ENCODE measurements at places on chromosomes 4 and X.

GRCh38 chr4:149961876-149962597 lies 116.2 kb upstream of the DCLK2 start:
- no peak for DNase-seq

- DNase-seq: no peak
Observed at GRCh38 chr4:42644897-42645296, 12.0 kb downstream of the ATP8A1 start.

GRCh38 chrX:151393514-151393913 lies 3.5 kb upstream of the VMA21 start:
- DNase-seq: peak; percentile 4

DNA sequence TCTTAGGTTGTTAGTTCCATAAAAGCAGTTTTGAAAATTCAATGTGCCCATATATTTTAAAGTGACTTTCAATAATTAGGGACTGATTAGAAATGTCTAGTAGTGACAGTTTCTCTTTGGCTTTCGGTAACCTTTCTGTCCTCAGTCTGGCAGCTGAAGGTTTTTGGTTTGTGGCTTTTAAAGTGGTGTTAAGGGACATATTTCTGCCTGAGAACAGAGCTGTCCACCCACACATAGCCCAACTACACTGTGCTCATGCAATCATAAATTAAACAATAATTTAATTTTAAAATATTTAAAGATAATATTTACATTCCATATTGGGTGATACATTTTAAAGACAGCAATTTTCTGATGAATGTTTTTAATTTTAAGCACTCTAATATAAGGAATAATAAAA lies 335.0 kb upstream of the TENM3 start:
- DNase-seq: no peak

GRCh38 chr4:61638591-61638990 lies 438.5 kb downstream of the ADGRL3 start:
- DNase-seq: no peak

DNA sequence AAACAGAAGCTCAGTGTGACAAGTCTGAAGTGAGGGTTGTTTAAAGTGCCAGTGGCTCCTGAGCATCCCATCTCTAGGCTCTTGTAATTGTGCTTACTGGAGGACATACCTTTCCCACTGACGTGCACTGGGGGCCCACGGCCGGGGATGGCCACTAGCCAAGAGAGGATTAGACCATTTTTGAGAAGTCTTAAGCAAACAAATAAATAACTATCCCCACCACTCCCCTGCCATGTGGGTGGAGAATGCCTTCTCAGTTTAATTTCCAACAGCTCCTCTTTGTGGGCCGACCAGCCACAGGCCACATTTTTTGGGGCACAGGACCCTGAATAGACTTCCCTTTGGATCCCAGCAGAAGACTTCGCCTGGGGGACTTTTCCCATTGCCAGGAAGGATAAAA lies 125.0 kb upstream of the MSX1 start:
- no peak for DNase-seq

GRCh38 chr4:5955201-5955821 lies 62.4 kb upstream of the CRMP1 start:
- DNase-seq: no peak

DNA sequence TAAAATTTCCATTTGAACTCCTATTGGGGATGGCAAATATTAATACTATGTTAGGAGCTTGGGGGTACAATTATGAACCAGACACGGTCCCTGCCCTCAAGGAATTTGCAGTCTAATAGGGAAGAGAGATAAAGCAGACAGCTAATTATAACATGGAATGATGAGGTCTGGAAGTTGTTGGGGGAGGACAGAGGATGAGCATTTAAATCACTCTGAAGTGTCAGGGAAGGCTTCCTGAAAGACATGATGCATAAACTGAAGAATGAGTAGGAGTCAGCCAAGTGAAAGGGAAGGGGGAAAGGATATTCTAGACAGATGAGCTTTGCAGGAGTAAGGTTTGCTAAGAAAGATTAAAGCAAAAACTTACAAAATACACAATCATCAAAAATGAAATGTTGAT lies 15.9 kb downstream of the PLAC1 start:
- DNase-seq: no peak

DNA sequence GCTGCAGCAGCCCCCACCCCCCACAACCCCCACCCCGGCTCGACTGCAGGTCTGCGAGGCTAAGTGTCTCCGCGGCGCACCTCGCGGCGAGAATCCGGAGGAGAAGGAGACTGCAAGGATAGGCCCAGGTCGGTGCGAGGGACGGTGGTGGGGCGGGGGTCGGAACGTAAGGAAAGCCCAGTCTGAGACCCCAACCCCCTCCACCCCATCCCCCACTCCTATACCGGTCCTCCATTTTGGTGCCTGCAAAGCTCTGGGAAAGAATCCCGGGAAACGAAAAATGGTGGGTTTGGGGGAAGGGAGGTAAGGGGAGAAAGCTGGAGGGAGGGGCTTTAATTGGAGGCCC lies 614 bp downstream of the BEX3 start:
- no peak for DNase-seq

GRCh38 chr4:106796876-106797275 lies 239.2 kb downstream of the DKK2 start:
- DNase-seq: no peak
